CD4-positive, alpha-beta T cell treated with Interleukin-2 at 100 ng/mL for 4 hours (primary cell): ENCODE measurements at places on chromosomes 12 and 14.

DNA sequence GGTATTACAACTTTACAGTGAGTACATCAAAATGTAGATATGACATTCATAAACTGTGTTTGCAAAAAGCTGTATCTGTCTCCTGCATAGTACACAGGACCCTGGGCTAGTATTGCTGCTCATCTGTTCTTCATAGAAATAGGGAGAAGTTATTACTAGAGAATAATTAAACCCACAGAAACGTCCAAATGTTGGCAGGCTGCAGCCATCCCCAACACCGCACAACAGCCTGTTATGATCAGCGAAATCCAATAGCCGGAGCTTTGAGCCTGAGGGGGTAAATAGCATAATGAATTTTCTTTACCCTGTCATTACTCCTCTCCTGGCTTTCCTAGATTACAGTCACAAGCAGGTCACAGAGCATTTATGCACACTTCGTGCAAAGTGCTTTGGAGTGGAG is 178.0 kb downstream of the DACT1 start:
- no peak for DNase-seq

- DNase-seq = no peak
These were observed 241.2 kb downstream of the RBM19 start for GRCh38 chr12:113724794-113725556.

DNA sequence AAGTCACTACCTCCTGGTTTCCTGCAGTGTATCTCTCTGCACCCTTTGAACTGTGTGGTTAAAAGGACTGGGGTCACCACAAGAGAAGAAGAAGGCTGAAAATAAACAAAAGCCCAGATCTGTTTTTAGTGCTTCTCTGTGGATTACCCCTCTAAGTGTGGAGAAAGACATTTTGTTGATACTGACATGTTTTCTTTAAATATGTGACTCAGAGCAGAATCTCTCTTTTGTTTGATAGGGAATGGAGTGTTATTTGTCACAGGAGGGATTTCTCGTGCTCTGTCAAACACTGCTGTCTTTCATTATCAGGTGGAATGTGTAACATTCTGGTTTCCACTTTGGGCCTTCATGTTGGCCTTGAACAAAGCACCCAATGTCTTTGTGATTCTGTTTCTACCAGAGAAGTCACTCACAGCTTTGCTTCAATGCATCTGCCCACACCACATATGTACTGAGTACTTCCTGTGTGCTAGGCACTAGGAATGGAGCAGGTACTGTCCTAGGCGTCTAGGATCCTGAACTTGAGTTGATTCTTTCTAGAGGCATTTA is 82.1 kb downstream of the PLXNC1 start:
- DNase-seq = no peak

- no peak for DNase-seq
These were observed 25.2 kb upstream of the PPFIBP1 start for GRCh38 chr12:27498761-27499160.

GRCh38 chr12:32002848-32003493 is 43.8 kb downstream of the RESF1 start:
- DNase-seq = no peak

- no peak for DNase-seq
These were observed 775.7 kb downstream of the SLC6A15 start for GRCh38 chr12:84136862-84137367.

DNA sequence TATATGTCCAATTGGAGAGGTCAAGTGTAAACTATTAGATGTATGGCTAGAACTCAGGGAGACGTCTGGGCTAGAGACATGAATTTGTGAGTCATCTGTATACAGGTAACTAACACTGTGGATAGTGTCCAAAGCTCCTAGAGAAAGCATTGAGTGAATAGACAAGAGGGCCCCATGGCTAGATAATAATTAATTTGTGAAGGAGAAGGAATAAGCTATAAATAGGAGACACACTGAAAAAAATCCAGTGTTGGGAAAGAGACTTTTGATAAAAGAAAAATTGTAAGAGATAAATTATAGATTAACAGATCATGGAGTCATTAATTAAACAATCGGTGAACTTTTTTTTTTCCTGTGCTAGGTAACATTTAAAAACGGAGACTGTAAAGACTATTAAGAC is 326.6 kb upstream of the PRICKLE1 start:
- no peak for DNase-seq

GRCh38 chr14:100786576-100787219 is 39.2 kb upstream of the MEG3 start:
- DNase-seq = no peak

DNA sequence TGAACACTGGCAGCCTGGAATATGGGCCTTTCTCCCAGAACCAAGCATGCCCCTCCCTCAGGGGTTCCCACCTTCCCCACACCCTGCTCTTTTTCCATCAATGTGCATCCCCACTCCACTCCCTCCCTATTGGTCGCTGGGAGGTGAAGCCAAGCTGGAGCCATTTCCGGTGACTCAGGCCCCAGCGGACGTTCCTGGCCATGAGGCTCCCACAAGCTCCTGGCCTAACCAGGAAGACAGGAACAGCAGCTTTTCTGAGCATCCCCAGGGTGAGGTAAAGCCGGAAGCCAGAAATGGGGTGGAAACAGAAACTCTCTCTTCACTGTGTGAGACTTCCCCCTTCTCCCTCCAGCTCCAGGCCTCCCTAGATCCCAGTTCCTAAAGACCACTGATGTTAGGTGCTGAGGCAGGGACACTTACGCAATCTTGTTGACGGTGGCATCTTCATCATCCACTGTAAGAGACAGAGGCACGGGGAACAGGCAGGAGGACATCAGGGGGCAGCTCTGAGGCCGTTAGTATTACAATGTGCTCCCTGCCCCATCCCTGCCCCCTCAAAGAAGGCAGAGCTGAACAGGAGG is 5.1 kb downstream of the LMBR1L start:
- no peak for DNase-seq

- DNase-seq = no peak
These were observed 551.5 kb upstream of the ATP2B1 start for GRCh38 chr12:90260136-90260535.

- DNase-seq = no peak
These were observed 92.0 kb downstream of the ITPR2 start for GRCh38 chr12:26740991-26741390.

DNA sequence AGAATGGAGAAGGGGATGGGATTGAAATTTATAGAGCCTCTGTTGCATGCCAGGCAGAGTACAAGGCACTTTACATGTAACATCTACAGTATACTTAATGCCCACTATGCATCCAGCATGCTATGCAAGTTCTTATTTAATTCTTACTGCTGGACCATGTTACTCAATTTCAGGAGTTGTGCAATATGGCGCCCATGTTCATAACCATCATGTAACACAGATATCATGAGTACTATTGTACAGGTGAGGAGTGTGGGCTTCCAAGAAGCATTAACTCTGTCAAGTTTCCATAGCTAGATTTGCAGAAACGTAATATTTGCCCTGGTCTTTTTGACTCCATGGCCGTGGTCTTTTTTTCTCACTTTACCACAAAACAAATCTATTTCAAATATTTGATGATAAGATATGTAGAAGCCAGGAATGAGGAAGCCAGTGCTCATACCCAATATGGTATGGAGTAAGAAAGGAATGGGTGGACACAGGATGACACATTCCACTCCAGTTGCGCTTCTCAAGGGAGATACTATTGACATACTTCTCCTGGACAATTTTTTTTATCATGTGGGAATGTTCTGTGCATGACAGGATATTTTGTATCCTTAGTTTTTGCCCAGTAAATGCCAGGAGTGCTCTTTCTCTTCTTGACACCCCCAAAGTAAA is 191.8 kb downstream of the C12orf75 start:
- DNase-seq = no peak

DNA sequence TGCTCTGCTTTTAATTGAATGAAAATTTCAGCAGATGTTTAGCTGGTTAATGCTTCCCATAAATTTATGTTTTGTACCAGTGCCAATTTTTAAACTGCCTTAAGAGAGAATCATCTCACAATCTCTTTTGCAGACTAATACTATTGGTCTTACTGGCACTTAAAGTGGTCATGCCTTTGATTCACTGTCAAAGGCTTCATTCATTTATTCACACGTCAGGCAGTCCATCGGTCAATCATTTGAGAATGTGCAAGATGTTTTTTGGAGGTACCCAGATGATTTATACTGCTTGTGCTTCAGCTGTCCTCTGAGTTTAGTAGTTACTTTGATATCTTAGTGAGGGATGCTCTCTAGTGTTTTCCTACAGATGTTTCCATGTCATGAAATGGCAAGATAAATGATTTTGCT is 83.4 kb downstream of the NAV3 start:
- no peak for DNase-seq

DNA sequence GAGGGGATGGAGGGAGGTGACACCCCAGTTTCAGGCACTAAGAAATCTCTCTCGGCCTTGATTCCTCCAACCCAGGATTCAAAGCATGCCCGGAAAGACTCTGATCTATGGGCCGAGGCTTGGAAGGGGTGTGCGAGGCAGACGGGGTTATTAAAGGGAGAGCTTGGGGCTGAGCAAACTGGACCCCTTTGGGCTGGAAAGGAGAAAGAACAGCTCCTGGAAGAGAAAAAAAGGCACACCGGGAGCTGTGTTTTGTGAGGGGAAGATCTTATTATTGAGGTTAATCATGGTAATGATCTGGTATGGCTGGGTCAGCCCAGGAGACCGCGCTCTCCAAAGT is 5.7 kb upstream of the HOXC4 start:
- no peak for DNase-seq

GRCh38 chr12:90229407-90230170 is 521.0 kb upstream of the ATP2B1 start:
- no peak for DNase-seq

DNA sequence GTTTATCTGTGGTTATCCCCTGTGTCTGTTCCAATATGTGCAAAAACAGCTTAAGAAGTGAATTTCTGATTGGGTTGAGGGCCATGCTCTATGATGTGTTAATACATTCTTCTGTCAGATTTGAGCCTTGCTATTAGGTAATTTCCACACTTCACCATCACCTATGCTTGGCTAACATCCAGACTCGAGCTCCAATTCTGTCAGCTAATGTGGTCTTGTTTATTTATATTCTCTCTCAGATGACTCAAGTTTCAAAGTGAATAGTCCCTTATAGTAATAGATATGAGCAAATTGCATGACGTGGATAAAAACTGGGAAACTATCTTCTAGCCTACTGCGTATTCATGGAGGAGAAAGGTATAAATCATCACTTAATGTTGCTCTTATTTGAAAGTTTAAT is 451.3 kb downstream of the SNAPC1 start:
- DNase-seq = no peak

- DNase-seq = peak; percentile 28
These were observed 562 bp downstream of the EAPP start for GRCh38 chr14:34538871-34539406.

DNA sequence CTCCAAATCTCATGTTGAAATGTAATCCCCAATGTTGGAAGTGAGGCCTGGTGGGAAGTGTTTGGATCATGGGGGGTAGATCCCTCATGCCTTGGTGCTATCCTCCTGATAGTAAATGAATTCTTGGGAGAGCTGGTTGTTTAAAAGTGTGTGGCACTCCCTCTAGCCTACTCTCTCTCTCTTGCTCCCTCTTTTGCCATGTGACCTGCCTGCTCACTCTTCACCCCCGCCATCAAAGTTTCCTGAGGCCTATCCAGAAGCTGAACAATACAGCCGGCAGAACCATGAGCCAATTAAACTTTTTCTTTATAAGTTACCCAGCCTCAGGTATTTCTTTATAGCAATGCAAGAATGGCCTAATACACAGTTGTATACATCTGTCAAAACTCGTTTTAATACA is 62.5 kb downstream of the BCL2L14 start:
- DNase-seq = no peak

GRCh38 chr14:64730061-64730440 is 25.8 kb downstream of the PLEKHG3 start:
- no peak for DNase-seq

DNA sequence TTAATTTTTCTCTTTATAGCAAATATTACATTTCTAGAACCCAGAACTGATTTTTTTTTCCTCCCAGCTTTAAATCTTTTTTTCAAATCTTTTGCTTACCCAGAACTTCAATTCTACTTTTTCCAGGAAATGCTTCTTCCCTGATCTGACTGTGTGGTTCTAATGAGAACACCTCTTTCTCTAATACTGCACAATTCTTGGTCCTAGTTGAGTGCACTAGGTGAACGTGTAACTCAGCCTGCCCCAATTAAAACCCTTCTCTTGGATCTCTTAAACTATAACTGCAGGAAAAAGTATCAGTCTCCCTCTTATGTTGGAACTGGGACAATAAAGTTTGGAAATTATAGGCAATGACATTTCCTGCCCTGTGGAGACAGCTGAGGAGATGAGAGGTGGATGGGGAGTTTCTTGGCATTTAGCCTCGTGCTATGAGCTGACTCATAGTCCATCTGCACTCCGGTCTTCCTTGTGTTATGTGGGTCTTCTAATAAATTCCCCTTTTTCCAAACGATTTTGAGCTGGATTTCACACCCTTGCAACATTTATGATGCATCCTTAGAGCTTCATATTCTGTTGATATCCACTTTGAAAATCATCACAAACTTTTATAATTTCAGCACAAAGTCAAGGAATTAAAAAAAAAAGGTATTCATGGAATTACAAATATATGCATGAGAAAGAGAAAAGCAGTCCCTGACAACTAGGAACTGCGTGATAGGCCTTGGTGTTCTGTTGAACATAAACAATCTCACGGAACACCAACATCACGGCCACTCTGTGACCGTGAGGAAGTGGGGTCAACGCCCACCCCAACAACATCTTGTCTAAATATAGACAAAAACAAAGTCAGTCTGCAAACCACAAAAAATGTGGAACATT is 52.4 kb downstream of the BRMS1L start:
- DNase-seq = no peak

DNA sequence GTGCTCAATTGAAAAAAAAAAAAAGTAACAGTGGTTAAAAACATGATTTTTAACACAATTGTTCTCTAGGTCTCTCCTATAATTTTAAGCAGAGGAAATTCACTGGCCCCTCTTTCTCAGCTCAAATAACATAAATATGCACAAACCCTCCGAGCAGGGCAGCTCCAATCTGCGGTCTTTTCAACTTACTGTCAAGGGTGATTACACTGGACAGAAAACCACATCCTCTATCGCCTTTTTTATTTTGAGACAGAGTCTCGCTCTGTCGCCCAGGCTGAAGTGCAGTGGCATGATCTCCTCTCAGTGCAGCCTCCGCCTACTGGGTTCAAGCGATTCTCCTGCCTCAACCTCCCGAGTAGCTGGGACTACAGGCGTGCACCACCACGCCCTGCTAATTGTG is 16.5 kb upstream of the GABARAPL1 start:
- DNase-seq = no peak

- no peak for DNase-seq
These were observed 52.5 kb downstream of the FGD4 start for GRCh38 chr12:32451816-32452215.
